ENCODE measurements at places on chromosomes 11 and 22.

- DNase-seq: no peak
These were observed 98.6 kb downstream of the KIF18A start for GRCh38 chr11:28009388-28009787.

- no peak for DNase-seq
These were observed 71.5 kb upstream of the USP47 start for GRCh38 chr11:11770296-11770695.

GRCh38 chr22:29742326-29742725 is 22.5 kb downstream of the CABP7 start:
- DNase-seq: peak; percentile 6

DNA sequence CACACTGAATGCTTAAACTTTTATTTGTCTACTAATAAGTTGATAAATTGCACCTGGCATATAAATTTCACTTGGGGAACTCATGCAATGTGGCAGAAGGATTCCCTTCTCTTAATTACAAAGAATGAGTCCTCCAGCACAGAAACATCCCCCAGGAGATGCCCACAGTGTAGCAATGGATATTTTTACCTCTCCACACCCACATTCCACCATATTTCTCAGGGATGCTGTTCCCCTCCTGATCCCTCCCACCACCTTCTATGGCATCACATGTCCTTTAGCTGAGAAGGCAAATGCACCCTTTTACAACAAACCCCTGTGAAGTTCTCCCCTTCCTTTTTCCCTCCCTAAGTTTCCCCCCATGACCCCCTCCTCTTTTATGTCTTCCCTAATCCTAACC is 56.1 kb upstream of the UBASH3B start:
- DNase-seq: no peak

DNA sequence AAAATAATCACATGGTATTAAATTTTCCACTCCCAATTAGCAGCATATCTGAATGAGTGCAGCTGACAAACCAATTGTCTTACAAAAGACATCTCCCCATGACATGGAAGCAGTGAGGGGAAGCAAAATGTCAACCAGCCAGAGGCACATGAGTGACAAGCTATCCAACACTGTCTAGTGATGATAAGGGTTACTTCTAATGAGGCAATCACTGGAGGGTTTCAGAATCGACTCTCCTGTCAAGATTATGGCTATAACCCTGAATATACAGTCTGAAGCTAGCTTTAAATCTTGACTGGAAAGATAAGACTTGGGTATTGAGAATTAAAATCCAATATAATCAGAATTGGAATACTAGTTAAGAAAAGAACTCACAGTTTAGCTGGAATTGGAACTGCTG is 50.3 kb downstream of the AMBRA1 start:
- no peak for DNase-seq

DNA sequence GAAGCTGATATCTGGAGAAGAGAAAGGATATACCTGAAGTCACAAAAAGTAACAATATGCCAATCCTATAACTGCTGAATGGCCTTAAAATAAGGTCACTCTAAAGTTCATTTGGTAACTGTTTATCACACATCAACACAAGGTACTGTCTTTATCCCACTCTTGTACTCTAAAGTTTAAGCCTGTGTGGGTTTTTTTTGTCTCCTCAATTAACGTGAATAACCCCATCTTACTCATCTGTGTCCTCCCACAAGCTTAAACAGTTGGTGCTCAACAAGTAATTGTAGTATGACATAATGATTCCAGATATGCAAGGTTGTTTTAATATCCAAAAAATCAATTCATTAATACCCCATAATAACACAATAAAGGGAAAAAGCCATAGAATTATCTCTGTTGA is 42.1 kb downstream of the PAK1 start:
- no peak for DNase-seq

DNA sequence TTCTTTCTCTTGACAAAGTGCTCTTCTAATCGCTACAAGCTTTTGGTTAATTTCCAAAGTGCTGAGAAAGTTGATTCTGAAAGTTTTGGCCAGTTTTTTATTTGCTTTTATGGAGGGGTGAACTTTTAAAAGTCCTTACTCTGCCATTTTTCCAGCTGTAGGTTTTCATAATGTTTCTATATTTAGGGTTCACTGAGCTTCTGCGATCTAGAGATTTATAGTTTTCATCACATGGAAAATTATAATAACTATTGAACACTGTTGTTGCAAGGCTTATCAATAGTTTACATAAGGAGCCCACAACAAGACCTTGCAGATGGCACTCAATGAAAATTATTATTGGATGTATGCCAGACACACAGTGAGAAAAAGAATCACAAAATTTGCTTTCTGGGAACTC is 55.1 kb downstream of the DLG2 start:
- no peak for DNase-seq

Data from glutamatergic neuron (in vitro differentiated cells).